ENCODE measurements at places on chromosomes 1 and 21. TPM values are rescaled to one million over a fixed set of nuclear protein-coding genes. Genes with fewer than 3 reads are reported as not detected.

Gene KCNC4
- 2.5 TPM for polyA plus RNA-seq

Gene LYPD8
- polyA plus RNA-seq = not detected

Gene ETNK2
- polyA plus RNA-seq = 0.49 TPM

Gene GPR3
- 3.3 TPM for polyA plus RNA-seq

Gene INAVA
- 0.07 TPM for polyA plus RNA-seq

Gene RPTN
- polyA plus RNA-seq = not detected

Gene ROR1
- polyA plus RNA-seq = 0.46 TPM

Gene C2CD4D
- polyA plus RNA-seq = 0.07 TPM

Gene C1orf50
- 2.7 TPM for polyA plus RNA-seq

Gene C1QB
- 0.16 TPM for polyA plus RNA-seq

Gene RORC
- polyA plus RNA-seq = 0.07 TPM

Gene CR1L
- polyA plus RNA-seq = 0.07 TPM

Gene RXFP4
- polyA plus RNA-seq = not detected

Gene SERPINC1
- polyA plus RNA-seq = 0.12 TPM

Gene CLCA2
- not detected for polyA plus RNA-seq

Gene CNTN2
- not detected for polyA plus RNA-seq

Gene NUF2
- polyA plus RNA-seq = 1.3 TPM
